CD4-positive, alpha-beta T cell (primary cell): ENCODE measurements at places on chromosomes 1 and 21.

DNA sequence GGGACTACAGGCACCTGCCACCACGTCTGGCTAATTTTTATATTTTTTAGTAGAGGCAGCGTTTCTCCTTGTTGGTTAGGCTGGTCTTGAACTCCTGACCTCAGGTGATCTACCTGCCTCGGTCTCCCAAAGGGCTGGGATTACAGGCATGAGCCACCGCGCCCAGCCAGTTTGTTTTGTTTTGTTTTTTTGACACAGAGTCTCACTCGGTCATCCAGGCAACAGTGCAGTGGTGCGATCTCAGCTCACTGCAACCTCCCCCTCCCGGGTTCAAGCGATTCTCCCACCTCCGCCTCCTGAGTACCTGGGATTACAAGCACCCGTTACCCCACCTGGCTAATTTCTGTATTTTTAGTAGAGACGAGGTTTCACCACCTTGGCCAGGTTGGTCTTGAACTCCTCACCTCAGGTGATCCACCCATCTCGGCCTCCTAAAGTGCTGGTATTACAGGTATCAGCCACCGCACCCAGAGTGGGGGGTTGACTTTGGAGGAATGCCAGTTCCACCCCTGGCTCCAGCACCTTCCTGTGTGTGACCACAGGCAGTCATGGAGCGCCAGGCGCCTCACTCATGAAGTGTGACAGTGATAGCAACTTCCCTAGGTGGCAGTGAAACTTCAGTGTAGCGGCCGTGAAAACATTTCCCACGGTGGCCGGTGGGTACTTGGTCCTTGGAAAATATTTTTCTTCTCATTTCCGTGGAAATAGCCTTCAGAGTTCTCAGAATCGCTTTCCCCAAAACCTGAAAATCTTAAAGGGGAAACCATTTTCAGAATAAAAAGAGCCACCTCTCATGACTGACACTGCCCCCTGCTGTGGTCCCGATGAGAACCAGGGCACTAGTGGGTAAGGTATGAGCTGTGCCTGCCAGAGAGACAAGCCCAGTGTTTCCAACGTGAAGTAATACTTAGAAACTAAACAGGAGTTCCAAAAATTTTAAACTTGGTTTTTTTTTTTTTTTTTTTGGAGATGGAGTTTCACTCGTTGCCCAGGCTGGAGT is 48.6 kb downstream of the WDR4 start:
- DNase-seq: peak; percentile 17

GRCh38 chr1:6273380-6273891 is 12.5 kb upstream of the GPR153 start:
- DNase-seq: no peak

- no peak for DNase-seq
These were observed 4.8 kb downstream of the CTH start for GRCh38 chr1:70415882-70416281.

- DNase-seq: no peak
These were observed 148.7 kb downstream of the EDEM3 start for GRCh38 chr1:184605941-184606340.

- DNase-seq: peak; percentile 31
These were observed 90.8 kb downstream of the GTF2B start for GRCh38 chr1:88800382-88801051.

GRCh38 chr1:22297999-22298398 is 153.7 kb upstream of the ZBTB40 start:
- no peak for DNase-seq

GRCh38 chr1:229041946-229042345 is 229.0 kb upstream of the RAB4A start:
- DNase-seq: no peak

DNA sequence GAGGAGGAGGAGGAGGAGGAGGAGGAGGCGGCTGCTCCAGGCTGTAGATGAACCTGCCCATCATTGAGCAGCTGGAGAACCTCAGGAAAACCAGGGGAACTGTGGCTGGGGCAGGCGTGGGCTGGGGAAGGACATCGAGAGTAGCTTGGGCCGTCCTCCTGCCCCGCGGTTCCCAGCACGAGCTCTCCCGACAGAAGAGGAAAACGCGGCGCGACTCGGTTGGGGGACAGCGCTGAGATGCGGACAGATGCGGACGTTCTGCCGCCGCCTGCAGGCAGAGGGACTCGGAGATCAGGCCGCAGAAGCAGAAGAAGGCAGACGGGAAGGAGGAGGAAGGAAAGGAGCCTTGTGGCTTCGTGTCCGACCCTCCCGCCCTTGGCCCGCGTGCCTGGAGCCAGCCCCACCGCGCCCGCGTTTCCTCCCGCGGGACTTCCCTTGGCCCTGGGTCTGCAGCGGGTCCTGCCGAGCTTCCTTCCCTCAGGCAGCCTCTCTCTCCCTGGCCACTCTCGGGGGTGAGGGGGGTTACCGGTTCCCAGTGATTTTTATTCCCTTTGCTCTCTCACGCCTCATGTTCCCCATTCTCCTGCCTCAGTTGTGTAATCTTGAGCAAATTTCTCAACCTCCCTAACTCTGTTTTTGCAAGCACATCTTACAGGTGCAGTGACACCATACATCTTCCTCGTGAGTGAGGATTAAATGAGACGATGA is 1.7 kb upstream of the TNFRSF9 start:
- peak; percentile 29 for DNase-seq

DNA sequence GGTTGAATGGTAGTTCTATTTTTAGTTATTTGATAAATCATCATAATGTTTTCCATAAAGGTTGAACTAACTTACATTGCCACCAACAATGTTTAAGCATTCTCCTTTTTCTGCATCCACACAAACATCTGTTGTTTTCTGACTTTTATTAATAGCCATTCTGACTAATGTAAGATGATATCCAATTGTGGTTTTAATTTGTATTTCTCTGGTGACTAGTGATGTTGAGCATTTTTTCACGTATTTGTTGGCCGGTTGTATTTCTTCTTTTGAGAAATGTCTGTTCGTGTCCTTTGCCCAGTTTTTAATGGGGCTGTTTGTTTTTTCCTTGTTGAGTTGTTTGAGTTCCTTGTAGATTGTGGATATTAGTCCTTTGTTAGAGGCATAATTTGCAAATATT is 24.6 kb upstream of the SLC35F3 start:
- DNase-seq: no peak

- no peak for DNase-seq
These were observed 18.1 kb downstream of the VASH2 start for GRCh38 chr1:212968368-212968863.

DNA sequence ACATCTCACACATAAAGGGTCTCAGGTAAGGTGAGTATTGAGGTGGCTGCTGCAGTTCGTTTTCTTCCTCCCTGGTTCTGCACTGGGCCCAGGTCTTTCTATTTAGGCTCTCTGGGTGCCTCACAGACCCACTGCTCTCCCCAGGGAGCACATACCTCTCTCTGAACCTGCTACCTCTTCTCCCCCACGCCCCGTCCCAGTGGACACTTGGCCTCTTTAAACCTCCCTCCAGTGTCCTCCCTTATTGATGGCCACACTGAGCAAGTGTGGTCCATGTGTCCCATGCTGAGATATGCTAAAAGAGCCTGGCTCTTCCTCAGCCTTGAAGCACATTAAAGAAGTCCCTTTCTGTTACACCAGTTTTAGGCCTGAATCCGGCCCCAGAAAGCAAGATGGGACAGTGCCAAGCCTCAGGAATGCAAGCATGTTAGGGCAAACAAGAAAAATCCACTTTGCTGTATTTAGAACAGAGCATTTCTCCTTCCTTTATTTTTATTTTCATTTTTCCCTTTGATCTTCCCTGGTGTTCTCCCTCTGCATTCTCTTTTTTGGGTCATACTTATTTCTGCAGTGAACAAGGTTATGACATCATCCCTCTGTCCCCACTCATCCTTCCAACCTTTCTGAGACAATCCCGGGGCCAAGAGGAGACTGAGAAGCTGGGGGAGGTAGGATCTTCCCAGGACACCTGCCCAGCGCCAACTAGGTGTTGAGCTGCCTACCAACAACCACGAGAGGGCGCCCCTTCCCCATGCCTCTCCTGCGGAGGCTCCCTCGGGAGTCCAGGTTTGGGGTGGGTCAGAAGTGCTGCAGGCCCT is 5.0 kb upstream of the CHI3L2 start:
- DNase-seq: peak; percentile 72

GRCh38 chr1:204219971-204220616 is 6.3 kb upstream of the GOLT1A start:
- no peak for DNase-seq

DNA sequence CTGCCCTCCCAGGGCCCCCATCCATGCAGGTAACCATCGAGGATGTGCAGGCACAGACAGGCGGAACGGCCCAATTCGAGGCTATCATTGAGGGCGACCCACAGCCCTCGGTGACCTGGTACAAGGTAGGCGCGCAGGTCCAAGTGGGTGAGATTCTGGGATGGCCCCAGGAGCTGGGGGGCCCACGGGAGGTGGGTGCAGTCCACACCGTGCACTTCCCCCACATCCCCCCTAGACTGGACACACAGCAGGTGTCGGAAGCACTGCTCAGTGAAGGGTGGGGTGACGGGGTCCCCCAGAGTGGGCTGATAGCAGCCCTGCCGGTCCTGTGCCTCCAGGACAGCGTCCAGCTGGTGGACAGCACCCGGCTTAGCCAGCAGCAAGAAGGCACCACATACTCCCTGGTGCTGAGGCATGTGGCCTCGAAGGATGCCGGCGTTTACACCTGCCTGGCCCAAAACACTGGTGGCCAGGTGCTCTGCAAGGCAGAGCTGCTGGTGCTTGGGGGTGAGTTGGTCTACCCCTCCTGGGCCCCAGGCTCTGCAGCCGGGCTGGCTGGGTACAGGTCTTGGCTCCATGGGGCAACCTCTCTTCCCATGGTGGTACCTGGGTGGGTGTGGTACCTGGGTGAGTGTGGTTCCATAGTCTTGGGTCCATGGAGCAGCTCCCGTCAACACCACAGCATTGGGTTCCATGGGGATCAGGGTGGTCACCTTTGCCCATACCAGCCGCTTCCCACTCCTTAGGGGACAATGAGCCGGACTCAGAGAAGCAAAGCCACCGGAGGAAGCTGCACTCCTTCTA is 40.4 kb downstream of the TRIM11 start:
- DNase-seq: no peak

GRCh38 chr21:26528882-26529281 is 44.2 kb downstream of the CYYR1 start:
- no peak for DNase-seq

DNA sequence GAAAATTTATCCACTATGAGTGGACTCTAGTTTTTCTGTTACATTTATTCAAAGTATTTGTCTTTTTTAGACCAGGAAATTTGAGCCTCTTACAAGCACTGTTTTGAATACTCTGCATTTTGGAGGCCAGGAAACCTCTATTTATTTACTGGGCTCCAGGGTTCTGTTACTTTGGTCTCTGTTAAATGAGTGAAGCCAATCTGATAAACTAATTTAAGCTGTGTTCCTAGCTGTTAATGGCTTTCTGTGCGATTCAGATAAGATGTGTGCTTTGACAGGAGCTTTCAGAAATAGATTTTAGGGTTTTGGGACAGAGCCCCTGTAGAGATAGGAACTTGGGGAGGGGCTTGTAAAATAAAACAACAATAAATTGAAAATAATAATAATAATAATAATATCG is 23.9 kb downstream of the ACKR1 start:
- DNase-seq: no peak

GRCh38 chr1:214989341-214989740 is 93.2 kb upstream of the KCNK2 start:
- DNase-seq: no peak

DNA sequence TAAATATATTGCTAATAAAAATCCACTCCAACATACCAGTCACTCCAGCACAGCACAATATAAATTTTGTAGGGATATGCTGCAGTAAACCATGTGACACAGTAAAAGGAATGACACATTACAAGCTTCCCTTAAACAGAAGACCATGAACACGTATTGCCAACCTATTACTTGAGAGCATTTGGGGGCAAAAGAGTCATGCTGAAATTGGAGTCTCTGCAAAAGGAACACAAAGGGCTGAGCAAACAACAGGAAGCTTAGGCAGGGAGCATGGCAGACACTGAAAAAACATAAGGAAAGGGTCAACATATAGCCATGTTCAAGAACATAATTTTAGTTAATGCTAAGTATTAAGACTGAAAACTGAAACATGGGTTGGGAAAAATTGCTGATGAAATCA is 214.5 kb downstream of the SMYD3 start:
- no peak for DNase-seq

GRCh38 chr21:25405984-25406383 is 201.3 kb downstream of the MRPL39 start:
- no peak for DNase-seq

DNA sequence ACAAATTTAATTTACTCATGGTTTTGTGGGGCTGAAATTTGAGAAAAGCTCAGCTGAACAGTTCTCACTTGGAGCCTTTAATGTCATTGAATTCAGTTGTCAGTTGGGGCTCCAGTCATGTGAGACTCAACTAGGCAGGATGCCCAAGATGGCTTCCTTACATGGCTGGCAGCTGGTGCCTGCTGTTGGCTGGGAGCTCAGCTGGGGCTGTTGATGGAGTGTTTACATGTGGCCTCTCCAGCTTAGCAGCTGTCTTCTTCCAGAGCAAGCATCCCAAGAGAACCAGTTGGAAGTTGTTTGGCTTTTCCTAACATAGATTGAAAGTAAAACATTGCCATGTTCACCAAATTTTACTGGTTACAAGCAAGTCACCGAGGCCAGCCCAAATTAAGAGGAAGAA is 81.8 kb upstream of the KCNA3 start:
- DNase-seq: no peak

DNA sequence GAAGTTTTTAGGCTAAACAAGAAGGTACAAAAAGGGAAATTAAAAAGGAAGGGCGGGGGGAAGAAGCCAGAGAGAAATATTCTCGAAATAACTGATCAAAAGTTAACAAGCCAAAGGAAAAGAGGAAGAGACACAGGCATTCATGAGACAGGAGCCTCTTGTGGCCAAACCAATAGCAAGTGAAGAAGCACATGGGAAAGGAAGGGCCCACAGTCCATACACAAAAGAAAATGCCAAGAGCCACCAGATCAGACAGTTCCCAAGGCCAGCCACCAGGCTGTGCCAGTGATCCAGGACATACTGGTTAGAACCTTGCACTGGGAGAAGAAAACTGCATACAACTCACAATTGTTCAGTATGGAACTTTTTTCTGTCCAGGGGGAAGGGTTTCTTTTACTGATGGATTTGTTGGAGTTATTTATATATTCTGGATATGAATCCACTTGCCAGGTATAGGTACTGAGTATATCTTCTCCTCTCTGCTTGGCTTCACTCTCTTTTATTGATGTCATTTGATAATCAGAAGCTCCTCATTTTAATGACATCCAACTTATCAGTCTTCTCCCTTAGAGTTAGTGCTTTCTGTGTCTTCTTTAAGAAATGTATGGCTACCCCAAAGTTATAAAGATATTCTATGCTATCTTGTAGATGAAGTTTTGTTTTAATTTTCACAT is 76.8 kb downstream of the CD46 start:
- DNase-seq: peak; percentile 61

DNA sequence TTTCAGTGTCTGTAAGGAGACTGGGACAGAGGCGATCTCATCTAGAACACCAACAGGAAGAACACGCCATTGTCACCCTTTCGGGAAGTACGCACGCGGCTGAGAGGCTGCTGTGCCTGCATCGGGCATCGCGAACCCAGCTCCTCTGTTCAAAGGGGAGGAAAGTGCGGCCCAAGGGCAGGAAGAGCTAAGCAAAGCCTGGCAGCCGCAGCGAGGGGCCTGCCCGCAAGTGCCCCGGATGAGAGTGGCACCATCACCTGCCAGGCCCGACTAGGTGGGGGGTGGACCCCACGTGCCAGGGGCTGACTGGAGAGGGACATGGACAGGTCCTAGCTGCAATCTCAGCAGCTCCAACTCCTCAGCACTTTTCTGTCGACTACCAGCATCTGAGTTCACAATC is 7.5 kb downstream of the TPRG1L start:
- DNase-seq: no peak
